Activated naive CD4-positive, alpha-beta T cell treated with anti-CD3 and anti-CD28 coated beads for 36 hours (primary cell): ENCODE measurements at places on chromosomes 6 and 20. TPM values are rescaled to one million over a fixed set of nuclear protein-coding genes. Genes with fewer than 3 reads are reported as not detected.
A peak's percentile ranks its signal among the peaks of the same experiment; 100 is the strongest.

GRCh38 chr6:159257846-159258245, 88.6 kb downstream of the FNDC1 start:
- DNase-seq = no peak

DNA sequence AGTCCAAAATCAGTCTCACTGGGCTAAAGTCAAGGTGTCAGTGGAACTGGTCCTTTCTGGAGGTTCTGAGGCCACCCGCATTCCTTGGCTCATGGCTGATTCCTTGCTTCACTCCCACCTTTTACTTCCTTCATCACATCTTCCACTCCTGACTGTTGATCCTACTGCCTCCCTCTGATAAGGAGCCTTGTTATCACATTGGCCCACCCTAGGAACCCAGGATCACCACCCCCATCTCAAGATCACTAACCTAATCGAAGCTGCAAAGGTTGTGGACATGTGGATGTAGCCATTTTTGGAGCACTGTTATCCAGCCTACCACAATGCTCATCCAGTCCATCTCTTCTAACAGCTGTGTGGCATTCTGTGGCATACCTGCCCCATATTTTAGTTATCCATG, 87.2 kb downstream of the TNFAIP3 start:
- no peak for DNase-seq

DNA sequence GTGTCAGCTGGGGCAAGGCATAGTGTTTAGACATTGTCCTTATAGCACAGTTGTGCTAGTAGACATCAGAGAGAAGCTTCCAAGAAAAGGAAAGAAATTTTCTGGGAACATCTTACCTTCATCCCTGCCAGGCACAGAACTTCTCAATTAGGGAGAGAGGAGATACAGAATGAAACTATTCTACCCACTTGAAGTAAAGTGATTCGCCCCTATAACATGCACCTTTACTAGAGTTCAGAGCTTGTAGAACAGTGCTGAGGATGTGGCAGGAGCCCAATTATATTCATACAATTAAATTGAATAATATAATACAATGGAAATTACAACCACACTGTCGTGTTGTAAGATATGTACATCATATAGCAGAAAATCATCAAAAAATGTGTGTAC, 1063.9 kb upstream of the CITED2 start:
- no peak for DNase-seq

DNA sequence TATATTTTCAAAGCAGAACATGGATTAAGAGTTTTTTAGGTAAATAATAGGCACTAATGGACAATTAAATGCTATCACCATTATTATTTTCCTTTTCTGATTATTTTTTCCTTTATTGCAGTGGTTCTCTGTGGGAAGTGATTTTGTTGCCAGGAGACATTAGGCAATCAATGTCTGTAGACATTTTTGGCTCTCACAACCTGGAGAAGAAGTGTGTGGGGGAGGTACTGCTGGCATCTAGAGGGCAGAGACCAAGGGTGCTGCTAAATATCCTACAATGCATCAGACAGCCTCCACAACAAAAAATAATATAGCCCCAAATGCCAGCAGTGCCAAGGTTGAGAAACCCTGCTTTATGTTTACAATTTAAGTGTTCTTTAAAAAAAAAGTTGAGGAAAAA, 8.3 kb downstream of the IFNGR1 start:
- DNase-seq = no peak

GRCh38 chr20:50335105-50335504, 144.5 kb downstream of the CEBPB start:
- DNase-seq = peak; percentile 37

GRCh38 chr20:4961746-4962145, 39.6 kb downstream of the SLC23A2 start:
- DNase-seq = peak; percentile 28

- no peak for DNase-seq
Measured at GRCh38 chr6:150531957-150532356, 67.7 kb upstream of the PLEKHG1 start.

GRCh38 chr20:37994512-37994911, 38.7 kb downstream of the TTI1 start:
- no peak for DNase-seq

The COL12A1 gene
- 0.05 TPM for total RNA-seq

The RNF182 gene
- not detected for total RNA-seq

The SSTR4 gene
- not detected for total RNA-seq

The NKX2-2 gene
- not detected for total RNA-seq

The NKX2-4 gene
- not detected for total RNA-seq

The CLIC5 gene
- total RNA-seq = 1.5 TPM
